DMS 273 treated with DMSO at 0.1 percent for 48 hours (cell line): ENCODE measurements at places on chromosomes 5 and 9.
A peak's percentile ranks its signal among the peaks of the same experiment; 100 is the strongest.

DNA sequence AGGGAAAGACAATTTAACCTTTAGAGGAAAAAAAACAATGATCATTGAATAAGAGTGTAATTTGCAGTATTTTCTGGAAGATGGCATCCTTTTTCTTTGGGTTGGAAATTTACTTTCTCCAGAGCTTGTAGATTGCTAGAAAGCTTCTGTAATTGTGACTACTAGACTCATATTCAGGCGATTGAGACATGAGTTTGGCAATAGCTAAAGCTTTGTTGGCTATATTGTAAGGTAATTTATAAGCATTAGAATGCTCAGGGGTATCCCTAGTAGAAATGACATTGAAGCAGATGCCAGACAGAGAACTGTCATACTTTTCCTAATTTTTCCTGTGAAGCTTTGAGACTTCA lies 115.3 kb downstream of the UNC13B start:
- no peak for DNase-seq

DNA sequence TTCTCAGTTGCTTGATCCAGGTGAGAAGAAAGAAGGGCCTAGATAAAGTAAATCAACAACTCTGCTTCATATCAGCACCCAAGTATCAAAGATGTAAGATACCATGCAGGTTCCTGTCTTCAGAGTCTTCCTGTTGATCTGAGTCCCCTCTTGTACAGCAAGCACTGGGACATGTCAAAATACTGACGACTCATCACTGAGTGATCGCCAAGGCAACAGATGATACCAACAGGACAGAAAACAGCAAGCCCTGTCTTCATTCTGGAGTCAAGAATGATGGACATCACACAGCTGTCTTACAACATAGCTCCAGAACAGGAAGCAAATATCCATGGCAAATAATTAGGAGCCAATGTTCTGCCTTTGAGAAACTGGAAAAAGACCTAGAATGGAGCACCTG lies 83.7 kb downstream of the TARS1 start:
- DNase-seq: no peak

DNA sequence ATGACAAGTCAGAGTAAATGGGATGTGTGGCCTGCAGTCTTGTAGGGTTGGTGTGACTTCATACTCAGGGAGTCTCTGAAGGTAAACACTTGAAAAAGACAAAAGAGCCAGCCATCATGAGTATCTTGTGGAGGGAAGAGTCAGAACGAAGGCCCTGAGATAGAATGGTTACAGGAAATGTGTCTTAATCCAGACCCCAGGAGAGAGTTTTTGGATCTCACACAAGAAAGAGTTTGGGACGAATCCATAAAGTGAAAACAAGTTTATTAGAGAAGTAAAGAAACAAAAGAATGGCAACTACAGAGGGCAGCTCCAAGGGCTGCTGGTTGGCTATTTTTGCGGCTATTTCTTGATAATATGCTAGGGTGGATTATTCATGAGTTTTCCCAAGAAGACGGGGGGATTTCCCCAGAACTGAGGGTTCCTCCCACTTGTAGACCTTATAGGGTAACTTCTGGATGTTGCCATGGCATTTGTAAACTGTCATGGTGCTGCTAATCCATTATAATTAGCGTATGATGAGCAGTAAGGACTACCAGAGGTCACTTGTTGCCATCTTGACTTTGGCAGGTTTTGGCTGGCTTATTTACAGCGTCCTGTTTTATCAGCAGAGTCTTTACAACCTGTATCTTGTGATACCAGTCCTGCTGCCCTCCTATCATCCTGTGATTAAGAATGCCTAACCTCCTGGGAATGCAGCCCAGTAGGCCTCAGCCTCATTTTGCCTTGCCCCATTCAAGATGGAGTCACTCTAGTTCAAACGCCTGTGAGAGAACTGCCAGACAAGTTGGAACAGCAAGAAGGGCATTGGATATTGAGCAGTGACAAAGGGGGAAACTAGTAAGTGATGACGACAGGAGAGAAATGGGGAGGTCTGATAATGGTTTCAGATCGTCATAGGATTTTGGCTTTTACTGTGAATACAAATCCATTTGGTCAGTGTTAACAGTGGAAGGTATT lies 34.0 kb downstream of the MTRR start:
- DNase-seq: no peak

GRCh38 chr5:108129129-108129528 lies 252.8 kb downstream of the FBXL17 start:
- DNase-seq: no peak

- DNase-seq: no peak
Observed at GRCh38 chr5:89064054-89064453, 181.1 kb upstream of the MEF2C start.

GRCh38 chr5:24110004-24110615 lies 534.7 kb downstream of the CDH10 start:
- peak; percentile 2 for DNase-seq

GRCh38 chr5:16291474-16291873 lies 111.9 kb upstream of the MARCHF11 start:
- no peak for DNase-seq

DNA sequence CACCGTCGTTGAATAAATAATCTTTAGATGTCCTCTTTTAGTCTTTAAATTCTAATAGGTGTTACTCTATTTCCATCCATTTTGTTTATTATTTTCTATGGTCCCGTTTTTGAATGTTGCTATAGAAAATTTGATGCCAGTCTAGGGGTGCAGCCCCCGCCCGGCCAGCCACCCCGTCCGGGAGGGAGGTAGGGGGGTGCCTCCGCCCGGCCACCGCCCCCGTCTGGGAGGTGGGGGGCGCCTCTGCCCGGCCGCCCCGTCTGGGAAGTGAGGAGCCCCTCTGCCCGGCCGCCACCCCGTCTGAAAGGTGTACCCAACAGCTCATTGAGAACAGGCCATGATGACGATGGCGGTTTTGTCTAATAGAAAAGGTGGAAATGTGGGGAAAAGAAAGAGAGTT lies 2372.2 kb upstream of the WWC1 start:
- no peak for DNase-seq

DNA sequence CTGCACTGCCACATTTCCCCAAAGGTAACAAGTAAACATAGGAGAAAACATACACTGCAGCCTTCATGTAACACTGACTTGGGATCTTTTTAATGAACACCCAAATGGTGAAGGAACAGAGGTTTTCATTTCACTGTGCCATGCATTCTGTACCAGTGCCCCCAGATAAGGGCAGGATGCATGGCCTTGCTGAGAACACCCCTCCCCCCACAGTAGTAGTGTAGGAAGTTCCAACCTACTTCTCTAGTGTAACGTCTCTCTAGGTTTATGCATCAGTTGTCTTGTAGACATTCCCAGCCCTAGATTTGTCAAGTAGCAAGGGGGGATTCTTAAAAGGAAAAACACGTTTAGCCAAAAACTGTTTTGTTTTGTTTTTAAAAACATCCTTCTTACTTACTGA lies 29.9 kb downstream of the MAP3K1 start:
- no peak for DNase-seq

DNA sequence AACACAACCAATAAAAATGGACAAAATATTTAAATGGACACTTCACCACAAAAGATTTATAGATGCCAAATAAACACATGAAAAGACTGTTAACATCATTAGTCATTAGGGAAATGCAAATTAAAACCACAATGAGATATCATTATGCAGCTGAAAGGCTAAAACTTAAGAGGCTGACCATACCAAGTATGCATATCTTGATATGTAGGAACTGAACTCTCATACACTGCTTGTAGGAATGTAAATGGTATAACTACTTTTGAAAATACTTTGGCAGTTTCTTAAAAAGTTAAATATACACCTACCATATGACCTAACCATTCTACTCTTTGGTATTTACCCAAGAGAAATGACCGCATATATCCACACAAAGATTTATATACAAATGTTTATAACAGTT lies 13.6 kb upstream of the ADAMTS12 start:
- DNase-seq: no peak

- DNase-seq: peak; percentile 40
Observed at GRCh38 chr5:173720286-173720952, 104.0 kb upstream of the BOD1 start.

DNA sequence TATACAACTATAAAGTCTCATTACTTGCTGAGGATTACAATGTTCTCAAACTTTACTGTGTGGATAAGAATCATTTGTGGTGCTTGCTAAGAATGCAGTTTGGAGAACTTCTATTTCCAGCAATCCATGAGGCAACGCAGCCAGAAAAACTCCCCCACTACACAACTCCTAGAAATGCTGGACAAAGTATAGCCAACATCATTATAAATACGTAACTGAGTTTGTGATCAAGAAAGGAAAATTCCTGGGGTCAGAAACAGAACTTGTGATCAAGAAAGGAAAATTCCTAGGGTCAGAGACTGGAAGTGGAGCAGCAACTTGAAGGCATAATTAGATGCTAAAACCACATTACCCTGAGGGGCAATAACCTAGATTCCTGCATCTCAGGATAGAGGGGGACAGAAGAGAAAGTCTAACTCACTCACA lies 81.1 kb downstream of the MAT2B start:
- no peak for DNase-seq

DNA sequence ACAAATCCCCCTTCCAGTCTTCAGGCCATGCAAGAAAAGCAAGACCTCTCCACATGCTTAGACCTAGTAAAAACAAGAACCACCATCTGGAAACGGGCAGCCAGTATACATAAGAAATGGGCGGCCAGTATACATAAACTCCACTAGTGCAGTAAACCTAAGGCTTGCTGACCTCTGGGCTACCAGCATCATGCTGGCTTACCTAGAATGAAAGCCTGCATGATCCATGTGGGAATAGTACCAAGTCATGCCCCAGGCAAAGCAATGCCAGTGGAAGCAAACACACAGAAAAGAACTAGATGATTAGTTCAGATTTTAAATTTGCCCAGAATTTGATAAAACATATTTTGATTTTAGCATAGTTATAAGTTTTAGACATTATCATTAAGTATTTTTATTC lies 1346.4 kb downstream of the EFNA5 start:
- no peak for DNase-seq

GRCh38 chr9:109767404-109767803 lies 12.6 kb upstream of the PALM2AKAP2 start:
- DNase-seq: no peak

DNA sequence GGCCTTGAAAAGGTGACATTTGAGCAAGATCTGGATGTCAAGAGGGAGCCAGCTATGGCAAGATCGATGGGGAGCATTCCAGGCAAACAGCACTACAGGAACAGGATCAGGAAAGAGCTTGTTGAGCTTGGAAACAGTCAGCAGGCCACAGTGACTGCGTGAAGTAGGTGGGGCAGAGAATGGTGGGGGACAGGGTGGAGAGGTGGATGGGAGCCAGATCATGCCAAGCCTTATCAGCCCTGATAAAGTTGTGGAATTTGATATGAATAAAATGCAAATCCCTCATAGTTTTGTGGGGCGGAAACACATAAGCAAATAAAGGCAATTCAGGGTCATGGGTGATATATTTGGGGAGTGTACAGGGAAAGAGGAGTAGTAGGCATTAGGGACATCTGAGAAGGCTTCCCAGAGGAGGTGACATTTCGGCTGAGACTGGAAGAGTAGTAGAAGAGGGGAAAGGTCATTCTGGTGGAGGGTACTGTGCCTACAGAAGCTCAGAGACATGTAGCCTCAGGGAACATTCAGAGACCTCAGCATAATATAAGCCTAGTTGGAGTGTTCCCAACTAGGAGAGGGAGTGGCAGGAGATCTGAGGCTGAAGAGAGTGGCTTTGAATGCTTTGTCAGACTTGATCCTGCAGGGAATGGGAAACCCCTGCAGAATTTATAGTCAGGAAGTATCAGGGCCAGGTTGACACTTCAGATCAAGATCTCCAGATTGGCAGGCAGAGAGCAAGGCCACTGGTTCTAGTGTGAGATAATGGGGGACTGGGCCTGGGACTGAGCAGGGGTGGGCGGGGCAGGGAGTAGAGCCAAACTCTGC lies 9.7 kb upstream of the CYSTM1 start:
- DNase-seq: no peak

DNA sequence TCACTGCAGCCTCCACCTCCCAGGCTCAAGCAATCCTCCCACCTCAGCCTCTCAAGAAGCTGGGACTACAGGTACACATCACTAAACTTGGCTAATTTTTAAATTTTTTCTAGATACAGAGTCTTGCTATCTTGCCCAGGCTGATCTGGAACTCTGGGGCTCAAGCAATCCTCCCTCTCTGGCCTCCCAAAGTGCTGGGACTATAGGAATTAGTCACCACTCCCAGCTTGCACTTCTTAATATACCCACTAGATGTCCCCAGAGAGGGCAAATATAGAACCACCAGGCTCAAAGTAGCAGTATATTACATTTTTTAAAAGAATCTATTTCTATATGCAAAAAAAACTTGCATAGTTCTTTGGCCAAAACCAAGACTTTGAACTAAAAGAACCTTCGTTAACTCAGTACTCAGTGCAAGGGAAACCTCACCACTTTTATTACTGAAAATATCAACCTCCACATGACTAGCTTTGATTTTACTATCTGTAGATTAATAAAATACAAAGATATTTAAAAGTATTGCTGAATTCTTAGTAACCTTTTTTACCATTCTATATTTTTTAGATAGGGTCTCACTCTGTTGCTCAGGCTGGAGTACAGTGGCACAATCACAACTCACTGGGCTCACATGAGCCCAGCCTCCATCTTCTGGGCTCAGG lies 25.8 kb upstream of the HSD17B3 start:
- DNase-seq: no peak

DNA sequence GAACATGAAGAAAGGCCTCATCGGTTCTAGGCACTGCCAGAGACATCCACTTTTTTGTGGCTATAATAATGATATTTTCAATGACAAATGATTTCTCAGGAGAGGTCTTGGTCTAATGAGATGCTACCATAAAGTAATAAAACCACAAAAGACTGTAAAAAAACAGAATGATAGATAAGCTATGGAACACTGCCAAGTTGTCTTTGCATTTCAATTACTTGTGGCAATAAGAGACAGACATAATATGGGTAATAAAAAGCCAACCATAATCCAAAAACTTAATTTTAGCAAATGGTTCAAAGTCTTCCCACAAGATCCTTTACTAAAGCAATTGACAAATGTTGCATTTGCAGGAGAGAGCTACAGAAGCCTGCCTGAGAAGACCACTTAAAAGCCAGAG lies 292.5 kb downstream of the ATPSCKMT start:
- no peak for DNase-seq

GRCh38 chr5:150224483-150225027 lies 34.7 kb downstream of the SLC6A7 start:
- DNase-seq: no peak

GRCh38 chr5:67003685-67003934 lies 193.0 kb downstream of the CD180 start:
- no peak for DNase-seq

DNA sequence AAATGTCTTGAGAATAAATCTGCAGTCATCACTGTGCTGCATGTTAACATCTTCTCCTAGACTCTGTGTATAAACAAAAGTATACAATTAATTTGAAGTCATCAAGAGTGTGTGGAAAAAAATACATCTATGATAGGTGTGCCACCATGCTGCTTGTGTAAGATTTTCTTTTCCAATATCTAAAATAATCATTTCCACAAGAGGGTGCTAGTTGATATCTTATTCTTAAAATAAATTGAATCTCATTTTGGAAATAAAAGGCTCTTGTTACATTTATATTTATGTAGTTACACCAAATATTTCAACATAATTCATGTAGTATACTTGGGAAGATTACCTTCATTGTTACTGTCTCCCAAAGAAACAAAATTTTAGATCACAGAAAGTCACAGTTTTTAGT lies 14.1 kb upstream of the MOCS2 start:
- no peak for DNase-seq
